ENCODE measurements at places on chromosomes 11 and 22.
A peak's percentile ranks its signal among the peaks of the same experiment; 100 is the strongest.

DNA sequence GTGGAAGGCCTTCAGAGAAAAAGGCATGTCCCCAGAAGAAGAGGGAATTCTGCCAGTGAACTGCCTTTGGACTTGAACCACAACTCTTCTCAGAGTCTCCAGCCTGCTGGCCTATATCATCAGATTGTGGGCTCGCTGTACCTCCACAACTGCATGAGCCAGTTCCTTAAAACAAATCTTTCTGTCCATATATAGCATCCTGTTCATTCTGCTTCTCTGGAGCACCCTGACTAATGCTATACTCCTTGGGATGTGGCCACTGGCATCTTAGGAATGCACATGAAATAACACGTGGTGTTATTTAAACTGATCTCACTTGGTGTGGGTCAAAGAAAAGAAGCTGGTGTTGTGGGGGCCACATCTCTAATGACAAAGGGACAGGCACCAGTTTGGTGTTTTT is 58.3 kb upstream of the VSTM5 start:
- no peak for DNase-seq

GRCh38 chr11:64564947-64565889 is 25.8 kb upstream of the SLC22A12 start:
- DNase-seq: no peak

DNA sequence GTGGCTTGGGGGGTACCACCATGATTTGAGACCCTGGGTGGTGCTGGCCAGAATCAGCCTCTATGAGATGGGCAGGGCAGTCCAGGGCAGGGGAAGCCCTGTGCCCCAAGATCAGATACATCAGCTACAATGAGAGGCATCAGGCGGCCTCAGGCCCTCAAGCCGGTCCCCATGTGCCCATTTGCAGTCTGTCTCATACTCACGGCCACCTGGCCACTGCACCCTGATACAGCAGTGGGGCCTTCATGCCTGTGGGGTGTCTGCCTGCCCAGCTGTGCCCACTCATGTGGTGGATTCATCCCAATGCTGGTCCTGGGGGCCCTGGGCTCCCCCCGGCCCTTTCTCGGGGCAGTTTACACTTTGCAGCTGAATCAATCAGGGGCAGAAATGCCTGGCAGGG is 42.4 kb upstream of the KCNQ1OT1 start:
- no peak for DNase-seq

GRCh38 chr11:25981998-25982397 is 349.9 kb upstream of the ANO3 start:
- peak; percentile 80 for DNase-seq

GRCh38 chr11:7154881-7155361 is 66.1 kb downstream of the RBMXL2 start:
- no peak for DNase-seq

GRCh38 chr11:97229936-97230335 is 840.1 kb downstream of the JRKL start:
- no peak for DNase-seq

- DNase-seq: no peak
These were observed 392.9 kb downstream of the INSC start for GRCh38 chr11:15507592-15507991.

GRCh38 chr22:20536590-20537324 is 29.3 kb downstream of the MED15 start:
- no peak for DNase-seq

- DNase-seq: peak; percentile 8
These were observed at the start of gene NR1H3 for GRCh38 chr11:47257517-47258316. Gene NR1H3, plus strand, starts transcription at chr11:47257996. Its CDS starts 1,221 bp downstream, at chr11:47259217.

DNA sequence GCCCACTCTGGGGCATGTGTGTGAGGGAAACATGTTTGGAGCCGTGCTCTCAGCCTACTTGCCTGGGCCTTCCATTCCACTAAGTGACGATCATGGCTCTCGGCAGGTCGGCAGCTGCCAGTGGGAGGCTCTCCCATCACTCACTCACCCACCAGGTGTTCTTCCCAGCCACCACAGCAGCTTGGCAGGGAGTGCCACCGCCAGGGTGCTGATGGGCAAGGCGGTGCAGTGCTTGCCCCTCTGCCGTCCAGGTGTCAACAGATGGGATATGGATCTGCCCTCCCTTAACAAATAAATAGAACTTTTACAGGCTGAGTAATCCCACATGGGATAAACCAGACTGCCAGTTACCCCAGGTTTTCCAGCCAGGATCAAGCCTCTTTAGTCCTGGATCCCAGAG is 205.5 kb upstream of the TMEM45B start:
- DNase-seq: no peak

GRCh38 chr11:124875401-124875800 is 10.2 kb downstream of the ROBO3 start:
- no peak for DNase-seq

- no peak for DNase-seq
These were observed 301.2 kb downstream of the CADM1 start for GRCh38 chr11:115202900-115203552.

GRCh38 chr11:2524446-2525165 is 79.8 kb downstream of the KCNQ1 start:
- no peak for DNase-seq

- DNase-seq: no peak
These were observed 33.7 kb upstream of the MYRF start for GRCh38 chr11:61718621-61719302.

GRCh38 chr11:44177905-44178304 is 82.4 kb downstream of the EXT2 start:
- DNase-seq: no peak

DNA sequence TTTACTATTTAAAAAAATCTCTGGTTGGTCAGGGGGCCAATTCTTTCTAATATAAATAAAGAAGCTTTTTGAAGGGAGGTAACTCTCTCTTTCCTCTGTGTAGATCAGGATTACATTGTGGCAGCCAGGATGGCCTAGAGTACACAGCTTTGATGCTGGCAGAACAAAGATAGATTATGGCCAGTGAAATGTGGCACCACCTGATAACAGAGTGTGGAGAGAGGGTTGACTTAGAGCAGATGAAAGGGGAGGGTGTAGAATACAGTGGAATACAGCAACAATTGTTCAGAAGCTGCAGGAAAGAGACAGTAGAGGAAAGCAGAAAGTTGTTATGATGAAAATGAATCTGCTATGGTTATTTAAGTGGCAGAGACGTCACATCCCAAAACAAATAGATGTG is 99.0 kb downstream of the FAR1 start:
- no peak for DNase-seq

DNA sequence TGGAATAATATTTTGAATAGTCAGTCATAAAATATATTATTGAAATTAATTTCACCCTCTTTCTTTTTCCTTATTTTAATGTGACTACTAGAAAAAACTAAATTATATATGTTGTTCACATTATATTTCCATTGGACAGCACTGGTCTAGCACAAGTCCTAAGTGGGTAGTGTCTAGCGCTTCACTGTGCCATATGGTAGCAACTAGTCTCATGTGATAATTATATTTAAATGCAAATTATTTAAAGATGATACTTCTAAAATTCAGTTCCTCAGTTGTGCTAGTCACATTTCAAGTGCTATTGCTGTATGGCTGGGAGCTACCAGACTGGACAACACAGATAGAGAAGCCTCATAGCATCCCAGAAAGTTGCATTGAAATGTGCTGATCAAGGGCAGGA is 19.1 kb upstream of the LDLRAD3 start:
- no peak for DNase-seq

DNA sequence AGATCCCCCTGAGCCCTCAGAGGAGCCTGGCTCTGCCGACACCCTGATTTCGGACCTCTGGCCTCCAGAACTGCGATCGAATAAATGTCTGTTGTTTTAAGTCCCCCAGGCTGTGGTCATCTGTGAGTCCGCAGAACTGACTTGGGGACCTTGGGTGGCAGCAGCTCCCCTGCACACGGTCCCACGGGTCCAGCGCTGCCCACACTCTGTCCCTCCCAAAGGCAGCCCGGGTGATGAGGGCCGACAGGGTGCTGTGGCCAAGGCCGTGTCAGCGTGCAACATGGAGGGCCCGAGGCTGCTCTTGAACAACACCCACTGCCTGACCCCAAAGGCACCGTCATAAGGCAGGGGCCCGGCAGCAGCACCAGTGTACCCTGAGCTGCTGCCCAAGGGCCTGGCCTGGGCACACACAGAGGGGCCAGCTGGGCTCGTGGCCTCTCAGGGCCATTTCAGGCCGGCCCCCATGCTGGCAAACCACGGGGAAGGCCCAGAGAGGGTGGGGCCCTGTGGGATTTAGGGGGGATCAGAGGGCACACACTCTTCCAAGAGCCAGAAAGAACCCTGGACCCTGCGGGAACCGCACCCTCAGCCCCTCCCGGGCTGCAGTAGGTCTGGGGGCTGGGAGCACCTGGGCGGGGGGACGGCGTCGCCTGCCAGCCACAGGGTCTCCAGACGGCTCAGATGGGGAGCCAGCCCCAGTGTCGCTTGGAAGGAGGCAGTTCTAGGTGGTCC is 77.1 kb upstream of the PRR5 start:
- no peak for DNase-seq

DNA sequence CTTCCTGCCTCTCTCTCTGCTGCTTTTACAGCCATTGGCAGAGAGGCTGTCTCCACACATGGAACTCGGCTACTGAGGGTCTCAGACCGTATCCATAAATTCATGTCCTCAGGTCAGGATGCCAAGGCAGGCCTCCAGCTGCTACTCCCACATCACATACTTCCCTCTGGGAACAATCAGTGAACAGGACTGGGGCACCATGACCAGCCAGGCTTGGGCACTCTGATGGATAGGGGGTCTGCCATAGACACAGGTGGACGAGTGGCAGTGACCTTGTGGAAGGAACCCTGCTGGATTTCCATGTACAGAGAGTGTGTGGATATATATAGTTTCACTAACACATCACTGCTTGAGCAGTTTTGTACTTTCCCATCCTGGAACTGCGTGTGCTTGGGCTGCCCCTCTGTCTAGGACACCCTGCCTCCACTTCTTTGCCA is 97.7 kb upstream of the PARVA start:
- peak; percentile 50 for DNase-seq

DNA sequence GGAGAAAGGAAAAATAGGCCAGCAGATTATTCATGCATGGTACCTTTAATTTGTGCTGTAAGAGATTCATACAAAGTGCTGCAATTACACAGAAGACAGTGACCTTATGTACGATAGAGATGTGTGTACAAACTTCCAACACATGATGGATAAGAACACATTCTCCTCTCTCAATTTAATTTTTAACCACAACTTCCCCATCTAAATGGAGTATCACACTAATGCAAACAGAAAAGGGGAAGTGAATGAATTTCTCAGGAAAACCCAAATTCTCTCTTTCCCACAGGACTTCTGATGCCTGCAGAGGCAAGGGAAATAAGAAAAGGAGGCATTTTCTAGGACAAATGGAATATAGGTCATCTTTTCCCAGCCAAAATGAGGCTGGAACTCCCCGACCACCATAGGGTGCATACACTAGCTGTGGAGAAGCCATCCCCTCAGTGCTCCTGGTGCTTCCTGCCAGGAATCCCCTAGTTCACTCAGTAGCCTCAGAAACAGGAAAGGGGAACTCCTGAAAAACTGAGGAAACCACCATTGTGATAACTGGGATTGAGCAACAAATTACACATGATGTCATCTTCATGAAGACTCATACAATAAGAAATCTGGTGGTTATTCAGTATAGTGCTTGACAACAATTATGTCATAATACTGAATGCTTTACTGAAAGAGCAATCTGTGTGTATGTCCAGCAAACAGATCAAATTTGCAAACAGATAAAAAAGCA is 22.4 kb downstream of the MMP10 start:
- DNase-seq: peak; percentile 50

GRCh38 chr22:32916025-32916424 is 114.5 kb downstream of the TIMP3 start:
- DNase-seq: no peak

DNA sequence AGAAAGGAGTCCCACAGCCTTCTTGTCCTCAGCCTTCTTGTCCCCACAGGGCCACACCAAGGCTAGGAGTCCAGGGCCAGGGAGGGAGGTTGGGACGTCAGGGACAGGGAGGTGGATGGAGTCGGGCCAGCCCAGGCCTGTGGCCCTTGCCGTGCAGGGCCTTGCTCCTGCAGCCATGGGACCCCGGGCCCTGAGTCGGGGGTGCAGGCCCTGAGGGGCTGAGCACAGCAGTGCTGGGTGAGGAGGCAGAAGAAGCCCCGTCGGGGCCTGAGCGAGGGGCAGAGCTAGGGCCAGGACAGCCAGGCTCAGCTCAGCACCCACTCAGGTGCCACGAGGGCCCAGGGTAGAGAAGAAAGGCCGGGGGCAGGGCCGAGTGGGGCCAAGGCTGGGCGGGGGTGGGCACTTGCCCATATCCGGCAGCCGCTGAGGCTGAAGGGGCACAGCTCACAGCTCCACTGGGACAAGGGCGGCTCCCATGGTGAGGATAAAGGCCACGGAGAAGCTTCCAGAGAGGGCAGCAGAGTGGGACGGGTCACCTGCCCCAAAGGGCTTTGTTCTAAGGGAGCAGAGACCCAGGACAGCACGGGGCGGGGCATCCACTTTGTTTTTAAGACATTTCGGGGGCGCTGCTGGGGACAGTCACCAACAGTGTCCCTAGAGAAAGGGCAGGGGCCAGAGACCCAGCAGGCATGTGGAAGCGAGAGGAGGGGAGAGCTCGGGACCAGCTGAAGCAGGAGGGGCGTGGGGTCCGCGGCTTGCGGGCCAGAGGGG is 3.6 kb downstream of the MLC1 start:
- DNase-seq: no peak

DNA sequence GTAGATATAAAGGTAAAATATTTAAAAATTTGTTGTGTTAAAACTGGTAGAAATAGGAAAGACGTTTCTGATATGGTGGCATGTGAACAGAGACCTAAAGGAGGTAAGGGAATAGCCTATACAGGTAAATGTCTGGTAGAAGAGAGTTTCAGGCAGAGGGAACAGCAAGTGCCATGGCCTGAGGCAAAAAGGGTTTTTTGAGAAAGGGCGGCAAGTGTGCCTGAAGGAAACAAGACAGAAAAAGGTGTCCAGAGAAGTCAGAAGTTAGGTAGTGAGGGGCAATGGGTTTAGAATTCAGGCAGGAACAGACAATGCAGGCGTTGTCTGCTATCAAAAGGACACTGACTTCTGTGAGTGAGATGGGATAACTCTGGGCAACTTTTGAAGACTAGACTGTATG is 339.7 kb downstream of the DYNC2H1 start:
- no peak for DNase-seq

GRCh38 chr11:96393753-96394348 is 4.0 kb downstream of the JRKL start:
- DNase-seq: peak; percentile 77
